ENCODE measurements at places on chromosomes 4 and X.
A peak's percentile ranks its signal among the peaks of the same experiment; 100 is the strongest.

DNA sequence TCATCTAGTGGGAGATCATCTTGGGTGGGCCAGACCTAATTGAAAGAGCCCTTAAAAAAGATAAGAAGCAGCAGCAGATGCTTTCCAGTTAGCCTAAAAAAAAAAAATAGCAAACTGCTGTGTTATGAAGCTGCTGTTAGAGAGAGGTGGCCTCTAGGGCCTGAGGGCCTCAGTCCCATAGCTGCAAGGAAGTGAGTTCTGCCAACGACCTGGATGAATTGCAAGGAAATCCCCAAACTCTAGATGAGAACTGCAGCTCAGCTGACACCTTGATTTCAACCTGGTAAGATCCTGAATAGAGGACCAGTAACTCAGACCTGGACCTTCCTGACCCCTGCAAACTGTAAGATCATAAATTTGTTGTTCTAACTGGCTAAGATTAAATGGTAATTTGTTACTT is 275.2 kb downstream of the TENM3 start:
- DNase-seq = no peak

GRCh38 chr4:85756938-85757337 is 282.0 kb downstream of the ARHGAP24 start:
- peak; percentile 79 for DNase-seq

DNA sequence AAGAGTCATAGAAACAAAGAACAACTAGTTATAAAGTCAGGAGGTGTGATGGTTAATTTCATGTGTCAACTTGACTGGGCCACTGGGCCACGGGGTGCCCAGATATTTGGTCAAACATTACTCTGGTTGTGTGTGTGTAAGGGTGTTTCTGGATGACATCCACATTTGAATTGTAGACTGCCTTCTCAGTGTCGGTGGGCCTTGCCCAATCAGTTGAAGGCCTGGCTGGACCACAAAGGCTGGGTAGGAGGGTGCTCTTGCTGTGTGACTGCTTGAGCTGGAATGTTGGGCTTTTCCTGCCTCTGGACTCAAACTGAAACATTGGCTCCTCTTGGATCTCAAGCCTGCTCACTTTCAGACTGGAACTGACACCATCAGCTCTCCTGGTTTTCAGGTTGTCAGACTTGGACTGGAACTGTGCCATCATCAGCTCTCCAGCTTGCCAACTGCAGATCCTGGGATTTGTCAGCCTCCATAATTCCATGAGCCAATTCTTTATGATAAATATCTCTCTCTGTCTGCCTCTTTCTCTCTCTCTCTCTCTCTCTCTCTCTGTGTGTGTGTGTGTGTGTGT is 41.4 kb downstream of the CLDN34 start:
- DNase-seq = peak; percentile 21

GRCh38 chrX:71533851-71534561 is 1.1 kb downstream of the OGT start:
- DNase-seq = peak; percentile 59

DNA sequence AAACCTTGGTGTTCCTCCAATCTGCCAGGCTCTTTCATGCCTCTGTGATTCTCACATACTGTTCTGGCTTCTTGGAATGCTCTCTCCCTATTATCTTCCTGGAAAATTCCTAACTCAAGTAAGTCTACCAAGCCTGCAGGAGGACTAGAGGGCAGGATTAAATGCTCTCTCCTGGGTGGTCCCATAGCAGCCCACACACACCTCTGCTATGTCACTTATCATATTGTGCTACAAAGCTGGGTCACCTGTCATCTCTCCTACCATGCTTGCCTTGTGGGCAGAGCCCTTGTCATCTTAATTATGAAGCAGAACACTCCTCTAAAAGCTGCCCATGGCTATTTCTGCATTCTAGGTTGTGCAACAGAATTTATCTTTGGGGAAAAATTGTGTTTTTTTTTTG is 344.5 kb upstream of the NOCT start:
- no peak for DNase-seq

DNA sequence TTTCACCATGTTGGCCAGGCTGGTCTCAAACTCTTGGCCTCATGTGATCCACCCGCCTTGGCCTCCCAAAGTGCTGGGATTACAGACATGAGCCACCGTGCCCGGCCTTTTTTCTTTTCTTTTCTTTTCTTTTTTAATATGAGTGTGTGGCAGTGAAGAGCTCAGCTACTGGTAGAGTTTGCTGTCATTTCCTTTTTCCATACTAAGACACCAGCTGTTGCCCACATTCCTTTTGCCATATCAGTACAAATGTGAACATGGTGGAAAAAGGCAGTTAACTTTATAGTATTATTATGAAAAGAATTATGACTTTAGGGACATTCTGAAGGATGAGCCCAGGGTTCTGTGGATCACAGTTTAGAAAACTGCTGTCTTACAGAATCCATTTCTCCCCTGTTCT is 69.8 kb downstream of the EGF start:
- no peak for DNase-seq

GRCh38 chr4:75512386-75513211 is 1.6 kb downstream of the RCHY1 start:
- peak; percentile 63 for DNase-seq

DNA sequence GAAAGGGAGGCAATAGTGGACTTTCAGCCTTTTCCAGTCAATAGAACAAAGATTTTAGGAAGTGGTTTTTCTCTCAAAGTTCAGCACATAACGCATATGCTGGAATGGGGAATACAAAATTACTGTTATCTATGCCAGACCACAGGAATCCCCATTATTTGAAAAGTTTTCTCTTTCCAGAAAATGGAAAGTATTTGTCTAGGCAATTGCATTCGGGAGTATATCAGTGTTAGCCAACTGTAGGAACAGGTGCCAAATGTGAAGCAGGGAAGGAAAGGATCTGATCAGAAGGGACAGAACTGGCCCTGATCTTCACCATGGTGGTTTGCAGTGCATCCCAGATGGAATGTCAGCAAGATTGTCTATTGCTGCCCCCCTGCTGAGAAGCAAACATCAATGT is 213.6 kb downstream of the CPE start:
- no peak for DNase-seq

DNA sequence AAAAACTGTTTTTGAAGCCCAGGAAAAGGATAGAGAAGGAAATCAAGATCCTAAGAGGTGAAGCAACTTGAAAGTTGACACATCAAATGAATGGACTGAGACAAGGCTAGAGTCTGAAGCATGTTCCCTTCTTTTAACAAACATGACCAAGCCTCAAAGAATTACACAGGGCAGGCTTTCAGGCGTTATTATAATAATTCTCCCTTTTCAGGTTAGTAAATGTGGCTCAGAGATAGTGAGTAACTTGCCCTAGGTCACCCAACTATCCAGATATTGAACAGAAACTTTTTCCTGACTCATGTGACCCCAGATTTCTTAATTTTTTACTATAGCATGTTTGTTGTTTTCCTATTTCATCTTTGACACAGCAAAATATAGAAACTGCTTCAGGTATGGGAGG is 91.7 kb downstream of the PPP1R2C start:
- DNase-seq = no peak

DNA sequence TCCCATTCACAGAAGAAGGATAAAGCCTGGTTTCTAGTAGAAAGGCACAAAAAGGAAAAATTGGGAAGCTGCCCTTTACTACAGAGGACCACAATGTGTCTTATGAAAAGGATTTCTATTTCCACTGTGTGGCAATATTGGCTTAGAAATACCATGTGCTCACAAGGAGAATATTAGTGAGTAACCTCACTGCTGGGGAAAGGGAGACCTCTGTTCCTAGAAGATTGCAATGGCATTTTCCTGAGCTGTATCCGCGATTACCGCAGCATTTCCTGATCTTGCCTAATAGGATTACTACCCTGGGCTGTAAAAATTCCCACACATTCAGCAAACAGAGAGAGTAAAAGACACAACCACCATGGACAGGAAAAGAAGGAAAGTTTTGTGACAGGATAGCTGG is 308.8 kb upstream of the TECRL start:
- peak; percentile 3 for DNase-seq

DNA sequence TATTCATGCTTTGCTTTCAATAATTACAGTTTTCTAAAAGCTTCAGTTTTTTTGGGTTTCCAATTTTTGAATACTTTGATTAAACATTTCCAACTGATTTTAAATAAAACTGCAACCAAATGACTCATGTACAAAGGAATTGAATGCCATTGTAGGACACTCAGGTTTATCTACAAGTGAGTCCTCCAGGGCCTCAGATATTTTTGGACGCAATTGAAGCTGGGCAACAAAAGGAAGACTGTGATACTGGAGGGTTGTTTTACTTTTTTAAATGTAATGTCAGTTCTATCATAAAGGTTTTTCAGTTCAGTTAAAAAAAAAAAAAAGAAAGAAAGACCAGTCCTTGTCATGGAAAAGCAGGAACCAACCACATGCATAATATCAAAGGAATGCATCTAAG is 64.2 kb downstream of the MAGEA10 start:
- DNase-seq = peak; percentile 6

DNA sequence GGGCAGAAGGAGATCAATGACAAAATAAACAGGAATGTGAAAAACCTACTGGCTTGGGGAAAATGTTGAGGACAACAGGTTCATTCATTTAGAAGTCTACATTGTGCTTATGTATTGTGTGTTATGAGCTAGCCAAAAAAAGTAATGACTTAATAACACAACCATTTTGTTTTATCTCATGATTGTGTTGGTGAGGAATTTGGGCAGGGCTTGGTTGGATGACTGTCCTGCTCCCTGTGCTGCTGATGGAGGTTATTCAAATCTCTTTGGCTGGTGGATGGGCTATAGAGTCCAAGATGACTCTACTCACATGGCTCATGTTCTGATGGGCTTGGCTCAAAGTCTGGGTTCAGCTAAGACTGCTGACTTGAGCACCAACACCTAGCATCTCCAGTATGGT is 116.3 kb downstream of the HS3ST1 start:
- DNase-seq = no peak

- peak; percentile 71 for DNase-seq
Observed at GRCh38 chr4:54879576-54879975, 221.8 kb downstream of the KIT start.

GRCh38 chrX:153863251-153863991 is 22.6 kb downstream of the L1CAM start:
- no peak for DNase-seq

DNA sequence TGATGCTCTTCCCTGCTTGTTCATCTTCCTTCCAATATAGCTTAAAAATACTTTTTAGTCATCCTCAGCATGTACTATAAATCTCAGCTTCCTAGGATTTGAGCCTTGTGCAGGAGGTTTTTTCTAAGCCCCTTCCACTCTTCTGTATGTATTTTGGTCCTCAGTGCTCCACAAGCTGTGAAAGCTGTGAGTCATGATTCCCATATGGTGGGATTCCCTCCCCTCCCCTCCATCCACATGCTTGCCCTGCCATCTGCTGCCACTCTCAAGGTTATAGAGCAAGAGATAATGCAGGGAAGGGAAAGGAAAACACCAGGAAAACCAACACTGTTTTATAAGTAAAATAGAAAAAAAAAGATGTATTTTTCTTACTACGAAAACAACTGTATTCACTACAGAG is 58.5 kb upstream of the AP1S2 start:
- no peak for DNase-seq

- peak; percentile 4 for DNase-seq
Observed at GRCh38 chr4:154464654-154465053, 26.9 kb downstream of the DCHS2 start.

DNA sequence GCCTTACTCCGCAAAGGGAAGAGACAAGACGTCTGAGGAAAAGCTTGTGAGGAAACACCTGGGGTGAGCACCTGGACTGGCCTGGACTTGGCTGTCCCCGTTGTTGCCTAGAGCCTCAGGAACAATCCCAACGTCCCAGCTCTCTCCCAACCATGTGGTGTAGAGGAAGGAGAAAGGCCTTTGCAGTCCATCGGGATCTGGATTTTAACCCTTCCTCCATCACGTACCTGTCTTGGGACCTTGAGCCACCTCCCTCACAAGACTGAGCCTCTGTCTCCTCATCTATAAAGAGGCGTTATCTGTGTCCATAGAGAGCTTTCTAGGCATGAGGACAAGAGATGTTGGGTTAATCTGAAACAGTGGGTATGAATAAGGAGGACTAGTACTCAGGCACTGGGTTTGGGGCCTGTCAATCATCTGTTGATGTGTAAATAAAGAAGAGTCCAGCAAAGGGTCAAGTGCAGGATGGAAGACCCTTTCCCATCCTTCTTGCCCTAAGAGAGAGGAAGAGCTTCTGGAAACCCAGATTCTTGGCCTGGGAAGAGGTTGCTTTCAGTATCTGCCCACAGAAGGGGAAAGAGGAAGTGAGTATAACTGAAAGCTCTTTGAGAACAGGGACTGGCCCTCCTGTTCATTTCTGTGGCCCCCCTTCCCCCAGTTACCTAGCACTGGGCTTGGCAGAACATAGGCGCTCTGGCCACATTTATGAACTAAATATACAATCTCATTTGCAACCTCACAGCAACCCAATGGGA is 137.1 kb downstream of the PJA1 start:
- no peak for DNase-seq

DNA sequence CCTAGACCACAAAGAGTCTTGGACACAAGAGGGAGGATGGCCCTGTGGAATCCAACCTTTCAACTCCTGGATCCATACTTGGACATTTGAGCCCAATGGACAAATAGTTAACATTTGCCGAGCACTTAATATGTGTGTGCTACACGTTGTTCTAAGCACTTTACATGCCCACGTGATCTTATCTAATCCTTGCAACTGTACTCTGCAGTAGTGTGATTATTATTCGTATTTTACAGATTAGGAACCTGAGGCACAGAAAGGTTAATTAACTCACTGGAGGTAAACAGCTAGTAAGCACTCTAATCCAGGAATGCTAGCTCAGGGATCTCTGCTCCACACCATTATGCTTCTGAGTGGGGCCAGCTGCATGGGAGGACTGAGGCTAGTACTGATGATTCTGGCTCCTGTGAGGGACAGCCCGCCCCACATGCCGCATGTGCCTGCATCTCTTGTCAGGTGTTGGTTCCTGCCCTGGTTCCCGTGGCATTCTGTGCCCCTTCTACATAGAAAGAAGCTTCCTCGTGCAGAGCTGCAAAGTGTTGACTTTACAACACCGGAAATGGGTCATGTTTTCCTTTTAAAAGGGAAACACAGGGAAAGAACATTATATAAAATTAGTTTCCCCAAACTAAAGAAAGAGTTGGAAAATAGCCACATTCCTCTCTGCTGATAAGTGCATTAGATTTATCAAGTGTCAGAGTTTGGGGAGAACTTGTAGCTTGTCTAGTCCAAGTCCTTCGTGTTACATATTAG is 34.8 kb downstream of the PLAC1 start:
- DNase-seq = no peak

DNA sequence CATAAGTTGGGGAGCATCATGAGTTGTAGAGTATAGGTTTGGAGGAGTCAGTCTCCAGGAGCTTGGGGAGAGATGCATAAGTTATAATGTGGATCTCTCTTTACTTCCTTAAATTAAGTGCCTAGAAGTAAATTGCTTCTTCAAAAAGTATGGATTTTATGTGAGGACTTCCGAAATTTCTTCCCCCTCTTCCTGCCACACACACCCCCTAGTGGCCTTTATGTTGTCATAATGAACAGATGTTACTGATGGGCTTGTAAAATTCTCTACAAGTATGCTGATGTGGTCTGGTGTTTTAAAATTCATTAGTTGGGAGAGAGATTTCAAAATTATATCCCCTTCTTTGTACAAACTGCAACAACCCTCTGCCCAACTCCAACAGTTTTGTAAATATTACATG is 2.3 kb upstream of the METTL14 start:
- DNase-seq = peak; percentile 71

Data from GM23248 (cell line).